Suprapubic skin (tissue), 4 donors: ENCODE measurements at places on chromosomes 2 and 18. TPM values are rescaled to one million over a fixed set of nuclear protein-coding genes. Genes with fewer than 3 reads are reported as not detected.

- no peak overlapping the region for H3K4me3 ChIP-seq
- no peaks in the 10 kb centered on the region for H3K4me1 ChIP-seq
- H3K27me3 ChIP-seq = no peaks in the 10 kb centered on the region
- no peak overlapping the region for H3K27ac ChIP-seq
These were observed 160.3 kb upstream of the TCF4 start for GRCh38 chr18:55748227-55748738.

DNA sequence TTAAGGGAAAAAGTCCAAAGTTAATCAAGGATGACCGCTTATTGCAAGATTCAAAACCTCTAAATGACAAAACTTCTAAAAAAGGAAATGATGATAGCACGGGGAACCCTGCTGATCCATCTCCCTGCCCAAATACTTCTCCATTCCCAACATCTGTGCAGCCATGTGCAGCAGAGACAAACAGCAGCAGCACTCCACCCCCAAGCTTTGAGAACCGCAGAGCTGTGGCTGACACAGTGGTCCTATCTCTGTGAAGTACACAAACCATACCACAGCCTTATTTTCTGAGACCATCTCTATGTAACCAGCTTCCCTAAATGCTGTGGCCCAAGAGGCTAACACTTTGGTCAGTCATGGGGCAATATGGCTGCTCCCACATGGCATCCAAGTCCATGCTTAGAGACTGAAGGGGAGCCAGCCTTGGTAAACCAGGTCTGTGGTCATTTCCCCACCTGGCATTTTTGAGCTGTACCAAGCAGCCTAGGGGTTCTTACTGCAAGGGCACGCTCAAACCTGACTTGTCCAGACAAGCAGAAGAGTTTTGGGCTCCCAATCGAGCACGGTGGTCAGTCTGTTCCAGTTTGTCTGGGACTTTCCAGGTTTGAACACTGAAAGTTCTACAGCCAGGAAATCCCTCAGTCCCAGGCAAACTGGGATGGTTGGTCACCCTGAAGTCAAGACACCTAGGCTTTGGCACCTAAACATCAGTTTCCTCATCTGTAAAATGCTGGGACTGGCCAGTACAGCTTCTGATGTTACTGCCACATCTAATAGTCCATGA, 17.1 kb upstream of the NFE2L2 start:
- DNase-seq = no peak
- no peak overlapping the region for H3K4me3 ChIP-seq
- no peaks in the 10 kb centered on the region for H3K36me3 ChIP-seq
- peaks cover 15% of the 10 kb centered on the region for H3K4me1 ChIP-seq
- H3K27ac ChIP-seq = peak overlapping the region; percentile 61

DNA sequence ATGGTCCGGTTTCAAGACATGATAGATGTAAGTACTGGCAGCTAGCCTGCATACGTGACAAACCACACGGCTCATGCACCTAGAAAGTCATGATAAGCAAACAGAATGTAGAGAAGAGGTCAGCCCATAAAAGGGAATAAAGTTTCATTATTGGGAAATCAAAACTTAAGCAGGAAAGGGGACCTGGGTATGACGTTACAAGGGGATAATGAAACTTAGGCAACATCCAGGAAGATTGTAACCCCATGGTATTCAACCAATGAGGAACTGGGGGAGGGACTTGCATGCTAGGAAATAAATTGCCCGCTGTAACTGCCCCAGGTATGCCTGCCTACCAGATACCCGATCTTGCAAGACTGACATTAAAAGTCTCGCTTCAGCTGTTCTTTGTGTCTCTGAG, 1679.0 kb downstream of the SUCLG1 start:
- H3K27ac ChIP-seq = no peak overlapping the region
- H3K4me3 ChIP-seq = no peak overlapping the region
- H3K36me3 ChIP-seq = no peaks in the 10 kb centered on the region
- no peaks in the 10 kb centered on the region for H3K4me1 ChIP-seq

DNA sequence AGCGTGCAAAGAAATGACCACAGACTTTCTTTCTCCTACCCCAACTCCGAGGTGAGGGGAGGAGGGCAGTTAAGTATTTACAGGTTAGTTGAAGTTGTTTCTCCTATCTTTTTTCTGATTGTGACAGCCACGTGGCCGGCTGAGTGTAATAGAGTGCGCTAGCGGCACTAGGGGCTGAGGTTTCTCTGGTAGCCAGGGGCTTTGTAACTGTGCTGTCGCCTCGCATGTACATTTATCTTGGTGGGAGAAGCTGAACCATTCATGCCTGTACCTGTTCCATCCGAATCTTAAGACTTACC, 214.1 kb upstream of the STON1 start:
- H3K27ac ChIP-seq = peak overlapping the region; percentile 98
- no peak for DNase-seq
- peaks cover 33% of the 10 kb centered on the region for H3K4me1 ChIP-seq
- no peaks in the 10 kb centered on the region for H3K36me3 ChIP-seq
- peak overlapping the region; percentile 98 for H3K4me3 ChIP-seq

- no peak overlapping the region for H3K4me3 ChIP-seq
- H3K4me1 ChIP-seq = no peaks in the 10 kb centered on the region
- H3K36me3 ChIP-seq = peaks cover 34% of the 10 kb centered on the region
These were observed 24.5 kb downstream of the CLIP4 start for GRCh38 chr2:29139731-29140130.

BZW1 gene
- 151 TPM for total RNA-seq
